ENCODE measurements at places on chromosomes 7 and 10. TPM values are rescaled to one million over a fixed set of nuclear protein-coding genes. Genes with fewer than 3 reads are reported as not detected.

The HOXA1 gene
- 2.6 TPM for polyA plus RNA-seq

- DNase-seq: no peak
Measured at GRCh38 chr7:116786791-116787443, 75.5 kb upstream of the CAPZA2 start.

The ARHGEF5 gene
- 22.0 TPM for polyA plus RNA-seq

GRCh38 chr7:85737426-85737825 is 550.6 kb upstream of the SEMA3D start:
- DNase-seq: no peak

DNA sequence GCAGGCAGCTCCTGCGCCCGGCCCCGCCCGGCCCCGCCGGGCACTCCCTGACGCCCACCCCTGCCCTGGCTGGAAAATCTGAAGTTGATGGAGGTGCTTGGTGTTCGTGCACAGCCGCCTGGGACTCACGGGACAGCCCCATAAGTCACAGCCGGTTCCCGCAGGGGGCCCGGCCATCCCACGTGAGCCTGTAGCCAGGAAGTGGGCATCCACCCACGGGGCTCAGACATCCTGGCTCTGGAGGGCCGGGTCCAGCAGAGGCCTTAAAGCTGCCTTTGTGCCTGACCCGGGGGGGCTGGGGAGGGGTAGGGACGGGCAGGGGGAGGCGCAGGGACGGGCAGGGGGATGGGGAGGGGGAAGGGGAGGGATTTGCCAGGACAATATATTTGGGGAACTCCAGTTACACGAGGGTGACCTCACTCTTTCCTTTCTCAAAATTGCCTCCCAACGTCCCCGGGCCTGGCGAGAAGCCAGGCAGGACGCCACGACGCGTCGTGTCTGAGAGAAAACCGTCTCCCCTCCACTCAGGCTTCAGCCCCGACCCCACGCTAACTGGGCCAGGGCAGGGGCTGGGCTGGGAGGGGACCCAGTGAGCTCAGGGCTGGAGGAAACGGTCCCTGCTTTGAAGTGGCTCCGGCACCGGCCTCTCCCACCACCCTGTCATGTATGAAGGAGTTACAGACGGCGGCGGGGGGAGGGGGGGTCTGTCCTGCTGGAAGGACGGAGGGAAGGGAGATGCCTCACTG is 82.1 kb upstream of the PDGFA start:
- no peak for DNase-seq

GRCh38 chr7:71308096-71308495 is 176.2 kb downstream of the GALNT17 start:
- no peak for DNase-seq

DNA sequence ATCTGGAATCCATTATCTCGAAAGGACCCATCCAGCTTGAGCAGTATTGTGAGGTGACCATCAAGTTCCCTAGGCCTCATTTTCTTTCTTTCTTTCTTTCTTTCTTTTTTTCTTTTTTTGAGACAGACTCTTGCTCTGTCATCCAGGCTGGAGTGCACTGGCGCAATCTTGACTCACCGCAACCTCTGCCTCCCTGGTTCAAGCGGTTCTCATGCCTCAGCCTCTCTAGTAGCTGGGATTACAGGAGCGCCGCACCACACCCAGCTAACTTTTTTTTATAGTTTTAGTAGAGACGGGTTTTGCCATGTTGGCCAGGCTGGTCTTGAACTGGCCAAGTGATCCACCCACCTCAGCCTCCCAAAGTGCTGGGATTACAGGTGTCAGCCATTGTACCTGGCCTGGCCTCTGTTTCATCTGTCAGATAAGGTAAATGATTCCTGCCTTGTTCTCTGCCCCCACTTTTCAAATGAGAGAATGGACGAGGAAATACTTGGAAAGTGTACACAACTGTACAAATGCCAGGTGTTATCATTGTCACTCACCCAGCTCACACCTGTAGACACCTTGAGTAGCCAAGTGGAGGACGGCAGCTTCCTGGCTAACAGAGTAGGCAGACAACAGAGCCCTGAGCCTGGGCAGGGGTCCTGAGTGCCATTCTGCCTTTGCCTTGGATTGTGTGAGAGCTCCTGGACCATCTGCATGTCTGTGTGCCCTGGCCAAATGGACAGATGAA is 54.1 kb downstream of the HK1 start:
- no peak for DNase-seq

DNA sequence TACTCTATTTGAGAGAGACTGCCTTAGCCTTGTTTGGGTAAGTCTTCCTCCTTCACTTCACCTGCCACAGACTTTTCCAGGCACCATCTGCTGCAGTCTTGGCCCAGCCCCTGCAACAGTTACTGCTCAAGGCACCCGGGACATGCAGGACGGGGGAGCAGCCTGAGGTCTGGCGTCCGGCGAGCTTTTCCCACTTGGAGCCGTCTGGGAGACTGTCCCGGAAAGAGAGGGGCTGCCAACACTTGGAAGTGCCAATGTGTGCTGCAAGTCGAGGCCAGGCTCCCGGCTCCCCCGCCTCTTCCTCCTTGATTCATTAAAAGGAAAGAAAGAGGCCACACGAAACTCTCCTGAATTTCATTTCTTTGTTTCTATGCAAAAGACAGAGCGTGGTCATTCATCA is 13.7 kb downstream of the HTRA1 start:
- DNase-seq: no peak

The CAMK1D gene
- polyA plus RNA-seq: 13.0 TPM

- no peak for DNase-seq
Measured at GRCh38 chr7:157500171-157500960, 163.6 kb downstream of the DNAJB6 start.

DNA sequence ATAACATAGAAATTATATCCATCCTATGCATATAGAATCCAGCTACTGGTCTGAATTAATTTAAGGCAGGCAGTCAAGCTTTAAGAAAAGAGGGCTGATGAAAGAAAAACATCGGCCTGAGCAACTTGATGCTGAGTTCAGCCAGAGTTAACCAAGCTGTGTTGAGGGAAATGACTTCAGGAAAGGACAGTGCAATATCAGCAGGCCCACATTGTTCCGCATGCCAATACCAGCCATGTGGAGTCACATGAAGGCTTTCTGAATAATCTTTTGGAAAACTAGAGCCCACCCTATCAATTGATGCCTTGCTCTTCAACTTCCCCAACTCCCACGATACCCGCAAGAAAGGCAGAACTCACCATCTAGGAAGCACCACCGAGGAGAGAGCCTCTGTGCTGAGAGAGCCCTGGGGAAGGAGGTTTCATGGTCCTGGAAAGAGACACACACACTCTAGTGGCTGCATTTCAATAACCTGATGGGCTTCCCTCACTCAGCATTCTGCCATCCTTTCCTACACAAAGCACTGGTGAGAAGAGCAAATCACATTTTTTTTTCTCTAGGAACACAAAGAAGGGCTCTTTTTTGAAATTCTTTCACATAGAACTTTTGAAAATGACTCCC is 125.8 kb upstream of the PTN start:
- no peak for DNase-seq

The TSPAN13 gene
- 24.3 TPM for polyA plus RNA-seq

- DNase-seq: no peak
Measured at GRCh38 chr7:64886956-64887545, 16.0 kb upstream of the ZNF273 start.

DNA sequence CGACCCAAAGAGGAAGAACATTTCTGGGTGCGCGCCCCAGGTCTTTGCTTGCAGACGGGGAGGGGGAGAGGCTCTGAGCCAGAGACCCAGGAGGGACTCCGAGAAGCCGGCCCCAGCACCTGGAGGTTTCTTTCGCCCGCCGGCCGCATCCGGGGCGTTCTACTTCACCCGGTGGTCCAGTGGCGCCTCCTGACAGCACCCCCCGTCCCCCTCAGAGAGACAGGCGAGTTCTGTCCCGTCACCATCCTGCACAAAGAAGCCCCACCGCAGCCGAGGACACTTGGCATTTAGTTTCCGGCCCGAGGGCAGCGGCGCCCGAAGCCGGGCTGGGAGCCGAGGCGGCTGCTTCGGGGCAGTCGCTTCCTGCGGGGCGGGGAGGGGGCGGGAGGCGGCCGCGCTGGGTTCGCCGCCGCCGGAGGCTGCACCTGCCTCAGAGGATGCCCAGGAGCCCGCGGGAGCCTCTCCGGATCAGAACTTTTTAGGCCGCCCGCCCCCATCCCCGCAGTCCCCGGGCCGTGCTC is at the start of gene TMEM178B:
TSS of gene TMEM178B (plus strand) at position 424 of the 521 bp plus-strand sequence.
- DNase-seq: no peak

GRCh38 chr7:150903606-150904005 is 51.3 kb downstream of the AOC1 start:
- no peak for DNase-seq

DNA sequence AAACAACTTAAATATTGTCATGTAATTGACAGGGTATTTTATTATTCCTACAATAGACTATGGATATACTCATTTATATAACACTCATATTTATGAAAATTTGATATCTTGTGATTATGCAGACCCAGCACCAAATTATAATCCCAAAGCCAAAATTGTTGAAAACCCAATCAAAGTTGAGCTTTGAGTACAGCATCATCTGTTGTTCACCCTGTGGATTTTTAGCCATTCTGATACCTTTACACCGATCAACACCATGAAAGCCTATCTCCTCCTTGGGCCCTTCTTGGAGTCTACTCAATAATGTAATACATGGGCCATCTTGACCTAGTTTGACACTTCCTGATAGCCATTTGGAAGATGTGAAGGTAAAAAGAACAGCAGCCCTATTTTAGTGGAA is 49.5 kb downstream of the AASS start:
- DNase-seq: no peak

DNA sequence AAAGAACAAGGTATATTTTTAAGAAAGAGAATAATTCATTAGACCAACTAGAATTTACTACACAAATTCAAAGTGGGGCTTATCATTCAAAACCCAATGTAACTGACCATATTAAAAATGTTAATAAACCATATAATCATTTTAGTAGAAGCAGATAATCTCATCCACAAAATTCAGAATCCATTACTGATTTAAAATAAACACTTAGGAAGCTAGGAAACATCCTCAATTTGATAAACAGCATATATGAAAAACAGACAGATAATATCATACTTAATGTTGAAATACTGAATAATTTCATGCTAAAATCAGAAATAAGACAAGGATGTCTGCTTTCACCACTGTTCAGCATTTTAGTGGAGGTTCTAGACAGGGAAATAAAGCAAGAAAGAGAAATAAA is 902.8 kb upstream of the PHF14 start:
- DNase-seq: no peak

GRCh38 chr10:3485057-3485686 is 299.8 kb downstream of the KLF6 start:
- no peak for DNase-seq

DNA sequence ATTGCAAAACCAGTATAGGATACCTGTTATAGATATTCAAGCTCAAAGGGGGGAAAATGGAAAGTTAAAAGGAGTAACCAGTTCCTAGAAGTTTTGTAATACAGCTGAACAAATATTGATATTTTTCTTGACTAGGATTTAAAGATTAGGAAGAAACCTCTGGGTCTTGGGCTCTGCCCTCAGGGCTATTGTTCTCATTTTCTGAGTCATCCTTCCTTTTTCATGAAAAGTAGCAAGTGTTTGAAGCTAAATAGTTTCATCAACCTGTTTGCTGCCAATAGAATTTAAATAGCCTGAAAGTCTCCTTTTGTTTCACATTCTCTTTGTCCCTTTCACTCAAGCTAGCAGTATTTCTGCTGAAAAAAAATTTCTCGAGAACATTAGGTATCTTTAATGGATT is 1061.1 kb upstream of the GHITM start:
- no peak for DNase-seq

GRCh38 chr7:138962561-138963270 is 18.5 kb downstream of the KIAA1549 start:
- no peak for DNase-seq

- no peak for DNase-seq
Measured at GRCh38 chr10:62058896-62059216, 157.4 kb downstream of the ARID5B start.

DNA sequence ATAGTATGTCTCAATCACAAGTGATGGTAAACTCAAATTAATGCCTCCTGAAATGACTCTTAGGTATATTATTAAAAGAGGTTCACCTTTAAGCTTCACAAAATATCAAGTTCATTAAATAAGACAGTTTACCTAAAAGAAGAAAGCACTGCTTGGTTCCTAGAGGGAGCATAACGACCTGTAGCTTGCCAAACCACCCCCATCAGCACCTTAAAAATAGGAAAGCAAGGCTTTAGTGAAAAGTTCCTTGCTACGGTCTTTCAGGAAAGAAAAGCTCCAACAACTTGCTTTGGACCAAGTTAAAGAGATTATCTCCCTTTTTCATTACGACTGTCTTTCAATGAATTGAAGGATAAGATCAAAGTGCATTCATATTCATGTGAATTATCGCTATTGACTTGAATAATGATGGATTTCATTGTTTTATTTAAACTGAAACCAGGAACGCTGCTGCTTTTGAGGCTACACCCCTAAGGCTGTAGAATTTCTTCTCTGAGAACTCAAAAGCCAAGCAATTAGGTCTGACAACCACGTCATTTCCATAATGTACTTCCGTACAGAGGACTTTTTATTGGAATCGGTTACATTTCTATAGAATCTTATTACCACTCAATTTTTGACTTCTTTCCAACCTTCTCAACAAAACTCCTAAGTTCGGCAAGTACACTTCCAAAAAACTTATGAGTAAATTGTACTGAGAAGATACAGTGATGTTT is 7.0 kb upstream of the SPAG6 start:
- DNase-seq: no peak

The MYO1G gene
- polyA plus RNA-seq: 0.66 TPM

The ADRA2A gene
- 2.6 TPM for polyA plus RNA-seq

DNA sequence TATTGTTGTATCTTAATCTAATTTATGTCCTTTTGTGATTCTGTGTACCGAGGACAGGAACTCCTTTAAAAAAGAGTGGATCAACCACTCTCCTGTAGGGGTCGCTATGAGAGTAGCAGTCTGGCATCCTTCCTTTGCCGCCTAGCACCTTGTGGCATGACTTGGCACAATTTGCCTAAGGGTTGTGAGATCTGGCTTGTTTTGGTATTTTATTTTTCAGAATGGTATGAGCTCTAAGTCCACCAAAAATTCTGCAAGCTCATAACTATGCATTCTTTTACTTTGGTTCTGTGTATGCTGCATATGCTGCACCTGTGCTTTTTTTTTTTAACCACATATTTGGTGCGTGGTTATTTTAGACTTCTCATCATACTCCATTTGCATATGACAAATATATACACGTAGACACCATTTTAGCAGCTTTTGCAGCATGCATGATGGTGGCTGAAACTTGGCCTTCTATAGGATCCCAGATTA is 112.8 kb downstream of the CDK14 start:
- no peak for DNase-seq

The HILPDA gene
- polyA plus RNA-seq: 16.9 TPM

DNA sequence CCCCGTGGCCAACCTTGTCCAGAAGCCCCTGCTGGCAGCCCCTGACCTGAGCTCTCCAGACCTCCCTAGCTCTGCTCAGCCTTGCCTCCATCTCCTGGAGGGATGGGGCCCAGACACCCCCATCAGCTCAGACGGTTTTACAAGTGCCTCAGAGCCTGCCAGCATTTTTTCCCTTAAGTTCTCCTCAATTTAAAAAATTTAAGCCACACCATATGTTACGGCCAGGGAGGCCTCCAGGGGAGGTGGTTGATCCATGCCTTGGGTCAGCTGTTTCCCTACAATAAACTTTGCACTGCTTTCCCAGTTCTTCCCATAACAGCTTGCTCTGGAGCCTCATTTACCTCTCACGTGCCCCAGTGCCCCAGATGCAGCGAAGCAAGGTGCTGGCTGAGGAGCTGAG is 143.5 kb downstream of the RGS10 start:
- DNase-seq: no peak

- no peak for DNase-seq
Measured at GRCh38 chr10:131081376-131081775, 230.1 kb downstream of the TCERG1L start.

The MET gene
- 35.2 TPM for polyA plus RNA-seq

The SPDYE5 gene
- polyA plus RNA-seq: 0.88 TPM

Measured in left renal cortex interstitium (tissue), 4 donors.